Caco-2 (cell line): ENCODE measurements at places on chromosomes 2 and 18.
A peak's percentile ranks its signal among the peaks of the same experiment; 100 is the strongest.

- DNase-seq: no peak
These were observed 309.2 kb downstream of the NRXN1 start for GRCh38 chr2:50722776-50723175.

GRCh38 chr2:202036601-202037037, 3.0 kb downstream of the FZD7 start:
- no peak for DNase-seq

DNA sequence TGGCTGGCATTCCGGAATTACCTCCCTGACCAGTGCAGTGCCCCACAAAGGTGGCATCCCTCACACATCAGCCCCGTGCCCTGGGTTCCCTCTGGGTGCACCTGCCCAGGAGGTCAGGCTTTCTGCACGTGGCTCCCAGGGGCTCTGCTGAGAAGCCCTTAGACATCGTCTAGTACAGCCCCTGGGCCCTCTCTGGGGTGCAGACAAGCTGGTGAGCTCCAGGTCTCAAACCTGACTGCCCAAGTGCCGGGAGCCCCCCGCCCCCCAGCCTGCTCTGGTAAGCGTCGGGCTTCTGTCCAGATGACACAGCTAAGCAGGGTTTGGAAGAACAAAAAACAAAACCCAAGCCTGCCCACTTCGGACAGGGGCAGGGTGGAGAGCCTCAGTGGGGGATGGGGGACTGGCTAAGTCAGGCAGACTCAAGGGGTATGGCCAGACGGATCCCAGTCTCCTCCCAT, 20.2 kb downstream of the TWIST2 start:
- no peak for DNase-seq

GRCh38 chr2:205864491-205864890, 182.2 kb downstream of the NRP2 start:
- no peak for DNase-seq

- DNase-seq: peak; percentile 63
These were observed 1389.8 kb upstream of the TMEFF2 start for GRCh38 chr2:193584522-193584938.

DNA sequence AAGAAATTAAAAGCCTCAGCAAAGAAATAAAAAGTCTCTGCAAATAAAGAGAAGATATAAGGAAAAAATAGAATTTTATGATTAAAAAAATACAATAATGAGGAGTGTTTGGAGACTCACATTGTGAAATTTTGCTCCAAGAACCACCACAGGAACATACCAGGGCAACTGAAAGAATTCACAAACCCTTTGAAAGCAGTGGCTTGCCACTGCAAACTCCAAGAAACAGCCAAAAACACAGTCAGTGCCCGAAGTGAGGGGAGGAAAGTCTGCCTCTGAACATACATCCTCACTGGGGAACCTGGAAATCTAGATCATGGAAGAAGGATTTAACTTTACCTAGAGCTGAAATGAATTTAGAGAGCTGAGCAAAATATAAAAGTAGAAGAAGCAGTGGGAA, 33.1 kb downstream of the EVA1A start:
- no peak for DNase-seq

DNA sequence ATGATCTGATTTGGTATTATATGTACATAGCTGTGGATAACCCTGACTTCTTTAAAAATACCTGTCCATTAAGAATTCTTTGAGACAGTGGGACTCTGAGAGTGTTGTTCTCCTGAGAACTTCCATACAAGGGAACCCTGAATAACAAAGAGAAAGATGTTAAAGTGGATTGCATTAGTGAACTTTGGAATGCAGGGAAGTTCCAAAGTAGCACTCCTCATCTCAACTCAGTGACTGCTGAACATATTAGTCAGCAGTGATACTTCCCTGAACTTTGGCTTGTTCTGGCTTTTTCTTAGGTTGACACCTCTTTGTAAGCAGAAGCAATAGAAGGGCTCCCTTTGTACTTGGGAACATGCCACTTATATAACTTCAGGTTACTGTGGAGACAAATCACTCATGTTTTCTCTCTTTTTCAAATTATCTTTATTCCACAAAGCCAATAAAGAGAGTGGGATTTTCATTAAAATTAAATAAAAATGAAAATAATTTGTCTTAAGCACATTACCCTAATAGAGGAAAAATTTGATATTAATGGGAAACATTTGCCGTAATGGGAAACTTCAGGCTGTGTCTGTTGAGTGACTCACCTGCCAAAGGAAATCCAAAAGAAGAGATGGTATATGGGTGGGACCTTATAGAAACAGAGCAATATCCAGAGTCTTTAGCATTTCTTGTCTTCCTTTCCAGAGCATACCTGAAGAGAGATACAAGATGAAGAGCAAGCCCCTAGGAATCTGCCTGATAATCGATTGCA, 33.3 kb downstream of the CFLAR start:
- peak; percentile 58 for DNase-seq

GRCh38 chr2:195343942-195344530, 313.0 kb upstream of the SLC39A10 start:
- no peak for DNase-seq

DNA sequence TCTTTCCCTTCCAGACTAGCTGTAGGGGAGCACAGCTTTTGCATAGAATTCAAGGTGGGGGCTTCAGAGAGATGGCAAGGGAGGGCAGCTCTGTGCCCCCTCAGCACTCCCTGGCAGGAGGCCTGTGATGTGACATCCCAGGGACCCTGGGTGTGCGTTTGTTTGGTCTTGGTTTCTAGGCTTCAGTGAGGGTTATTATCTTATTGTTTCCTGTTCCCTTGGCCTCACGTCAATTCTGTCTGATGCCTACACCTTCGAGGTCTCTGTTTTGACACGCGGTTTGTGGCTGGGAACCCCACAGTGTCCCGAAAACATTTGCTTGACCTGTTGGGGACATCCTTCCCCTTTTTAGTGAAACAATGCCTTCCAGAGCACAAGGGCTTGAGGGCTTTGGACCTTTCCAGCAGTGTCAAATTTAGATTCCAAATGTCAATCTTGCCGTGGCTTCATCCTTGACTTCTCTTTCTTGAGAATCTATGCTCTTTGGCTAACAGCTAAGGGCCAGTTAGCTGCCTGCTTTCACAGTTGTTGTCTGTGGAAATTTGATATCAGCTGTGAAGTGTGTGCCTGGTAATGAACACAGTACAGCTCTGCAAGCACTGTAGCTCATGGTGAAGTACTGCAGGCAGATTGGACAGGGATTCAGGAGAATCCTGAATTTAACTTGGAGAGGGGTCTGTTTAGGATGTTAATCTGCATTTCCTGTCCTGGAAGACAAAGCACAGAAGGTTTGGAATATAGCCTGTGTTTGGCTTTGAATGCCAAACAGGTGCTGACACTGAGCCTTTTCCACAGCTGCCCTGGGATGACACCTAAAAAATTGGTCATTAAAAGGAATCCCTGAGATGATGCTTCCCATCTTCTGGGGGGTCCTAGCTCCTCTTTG, 108.2 kb upstream of the CXCR4 start:
- no peak for DNase-seq

GRCh38 chr18:70036771-70037347, 89.2 kb upstream of the CD226 start:
- DNase-seq: no peak

GRCh38 chr2:186129767-186130581, 356.1 kb upstream of the ZC3H15 start:
- peak; percentile 37 for DNase-seq

DNA sequence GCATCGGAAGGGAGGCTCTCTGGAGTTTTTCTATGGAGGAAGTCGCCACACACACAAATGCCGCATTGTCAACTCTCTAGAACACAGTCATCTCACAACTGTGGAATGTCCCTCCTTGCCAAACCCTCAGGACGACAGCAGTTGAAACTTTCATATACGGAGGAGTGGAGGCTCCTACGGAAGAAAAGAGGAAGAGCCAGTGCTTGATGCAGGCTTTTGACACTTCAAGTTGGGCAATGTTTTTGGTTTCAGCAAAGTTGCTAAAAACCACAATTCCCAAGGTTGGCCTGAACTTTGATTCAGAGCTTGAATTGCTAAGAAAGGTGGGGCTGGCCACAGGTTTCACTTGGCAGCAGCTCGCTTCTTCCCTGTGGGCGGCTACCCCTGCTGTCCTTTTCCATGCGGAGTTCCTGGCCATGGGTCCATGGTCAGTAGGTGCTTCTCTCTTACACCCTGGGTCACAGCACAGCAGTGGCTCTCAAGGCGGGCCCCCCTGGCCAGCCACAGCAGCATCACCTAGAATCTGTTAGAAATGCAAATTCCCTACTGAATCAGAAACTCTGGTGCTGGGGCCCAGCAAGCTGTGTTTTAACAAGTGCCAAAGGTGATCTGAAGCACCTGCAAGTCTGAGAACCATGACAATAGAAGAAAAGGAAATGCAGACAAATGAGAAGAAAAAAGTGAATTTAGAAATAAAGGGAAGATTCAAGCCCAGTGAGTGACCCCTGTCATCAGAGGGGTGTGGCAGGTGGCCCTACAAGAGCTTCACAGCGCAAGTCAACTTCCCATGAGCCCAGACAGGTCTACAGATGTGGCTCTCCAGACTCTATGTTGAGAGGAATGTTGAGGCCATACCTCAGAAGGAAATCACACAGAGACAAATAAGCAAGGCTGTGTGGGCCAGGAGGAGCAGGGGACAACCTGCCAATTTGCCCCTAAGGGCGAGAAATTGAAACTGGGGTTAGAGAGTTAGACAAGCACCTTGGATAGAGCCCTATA, 856.4 kb downstream of the RNF144A start:
- DNase-seq: no peak

DNA sequence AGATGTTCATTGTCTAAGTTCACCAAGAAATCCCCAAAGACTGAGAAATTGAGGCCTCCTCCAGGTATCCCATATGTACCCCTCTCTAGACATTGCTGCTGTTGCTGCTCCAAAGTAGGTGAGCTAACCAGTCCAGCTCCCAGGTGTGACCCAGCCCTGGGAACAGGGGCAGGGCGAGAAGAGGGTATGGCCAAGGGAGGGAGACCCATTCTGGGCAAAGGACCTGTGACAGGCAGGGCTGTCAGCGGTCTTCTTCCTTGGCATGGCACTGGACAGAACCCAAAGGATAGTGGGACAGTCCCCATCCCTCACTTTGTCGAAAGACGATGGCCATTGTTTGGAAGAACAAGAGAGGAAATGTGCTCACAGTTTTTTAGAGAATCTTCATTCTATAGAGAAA, 7.2 kb upstream of the INO80C start:
- DNase-seq: no peak

DNA sequence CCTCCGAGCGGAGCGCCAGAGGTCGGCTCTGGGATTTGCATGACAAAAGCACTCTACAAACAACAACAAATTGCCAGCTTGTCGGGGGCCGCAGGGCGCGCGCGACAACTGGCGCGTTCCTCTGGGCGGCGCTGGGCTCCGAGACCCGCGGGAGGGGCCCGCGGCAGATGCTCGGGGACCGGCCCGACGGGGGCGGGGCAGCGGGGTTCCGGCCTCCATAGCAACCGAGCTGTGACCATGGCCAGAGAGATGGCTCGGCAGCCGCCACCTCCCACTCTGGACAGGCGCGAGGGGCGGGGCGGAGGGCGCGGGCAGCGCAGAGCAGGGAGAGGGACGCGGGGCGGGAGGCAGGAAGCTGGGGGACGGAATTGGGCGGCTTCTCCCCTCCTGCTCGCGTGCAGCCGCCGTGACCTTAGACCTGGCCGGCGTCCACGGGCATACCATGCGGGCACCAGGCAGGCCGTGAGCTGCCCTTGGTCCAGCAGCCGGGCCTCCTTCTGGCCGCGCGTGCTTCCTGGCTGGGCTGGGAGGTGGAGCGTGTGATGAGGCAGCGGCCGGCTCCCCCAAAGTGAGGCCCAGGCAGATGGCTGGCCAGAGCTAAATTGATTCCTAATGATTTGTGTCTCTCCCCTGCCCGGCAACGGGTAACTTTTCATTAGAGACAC, 171.5 kb downstream of the CELF4 start:
- peak; percentile 46 for DNase-seq

DNA sequence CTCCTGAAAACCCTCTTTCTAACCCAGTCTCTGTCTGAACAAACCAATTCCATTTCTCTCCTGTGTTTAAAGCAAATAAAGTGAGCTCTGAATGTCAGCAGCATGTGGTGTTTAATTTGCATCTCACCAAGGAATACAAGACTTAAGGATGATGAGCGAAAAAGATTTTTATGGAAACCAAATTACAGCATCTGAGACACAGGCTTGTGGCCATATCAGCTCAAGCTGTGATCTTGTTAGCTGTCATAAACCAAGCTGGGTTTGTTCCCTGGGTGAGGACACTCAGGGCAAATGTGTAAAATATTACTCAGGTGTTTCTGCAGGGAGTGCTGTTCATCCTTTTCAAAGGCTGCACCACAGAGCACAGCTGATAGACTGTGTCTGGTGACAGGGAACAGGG, 129.3 kb upstream of the REV1 start:
- DNase-seq: no peak

GRCh38 chr18:519019-519879, 18.7 kb upstream of the COLEC12 start:
- no peak for DNase-seq

DNA sequence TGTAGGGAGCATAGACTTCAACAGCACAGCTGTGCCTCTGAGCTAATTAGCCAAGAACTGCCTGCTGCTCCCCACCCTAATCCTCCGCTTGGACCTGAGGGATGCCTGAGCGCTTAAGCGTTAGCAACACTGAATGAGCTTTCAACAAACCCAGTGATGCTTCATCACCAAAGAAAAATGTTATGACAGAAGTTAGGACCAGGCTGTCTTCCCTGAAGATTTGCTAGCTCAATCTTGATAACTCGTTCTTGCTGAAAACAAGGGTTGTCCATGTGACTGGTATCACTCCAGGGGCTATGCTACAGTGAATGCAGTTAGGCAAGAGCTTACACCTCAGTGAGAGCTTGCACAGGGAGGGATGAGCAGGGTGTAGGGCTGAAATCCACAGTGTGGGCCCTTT, 190.7 kb upstream of the SIX2 start:
- DNase-seq: no peak

DNA sequence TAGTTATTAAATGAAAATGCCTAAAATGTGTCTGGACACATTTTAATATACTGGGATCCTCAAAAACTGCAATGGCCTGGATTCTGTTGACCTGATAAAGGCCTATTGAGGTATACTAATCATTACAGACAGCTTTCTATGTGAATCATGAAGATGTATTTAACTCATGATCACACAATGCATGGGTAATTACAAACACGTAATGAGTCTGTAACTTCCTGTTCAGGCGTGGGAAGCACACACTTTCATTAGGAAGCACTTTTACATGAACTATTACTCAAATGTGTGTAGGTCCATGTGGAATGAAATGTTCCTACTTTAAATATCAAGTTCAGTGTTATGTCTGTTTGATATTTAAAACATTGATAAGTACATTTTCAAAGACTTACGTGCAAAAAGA, 108.7 kb downstream of the NCKAP5 start:
- DNase-seq: no peak

DNA sequence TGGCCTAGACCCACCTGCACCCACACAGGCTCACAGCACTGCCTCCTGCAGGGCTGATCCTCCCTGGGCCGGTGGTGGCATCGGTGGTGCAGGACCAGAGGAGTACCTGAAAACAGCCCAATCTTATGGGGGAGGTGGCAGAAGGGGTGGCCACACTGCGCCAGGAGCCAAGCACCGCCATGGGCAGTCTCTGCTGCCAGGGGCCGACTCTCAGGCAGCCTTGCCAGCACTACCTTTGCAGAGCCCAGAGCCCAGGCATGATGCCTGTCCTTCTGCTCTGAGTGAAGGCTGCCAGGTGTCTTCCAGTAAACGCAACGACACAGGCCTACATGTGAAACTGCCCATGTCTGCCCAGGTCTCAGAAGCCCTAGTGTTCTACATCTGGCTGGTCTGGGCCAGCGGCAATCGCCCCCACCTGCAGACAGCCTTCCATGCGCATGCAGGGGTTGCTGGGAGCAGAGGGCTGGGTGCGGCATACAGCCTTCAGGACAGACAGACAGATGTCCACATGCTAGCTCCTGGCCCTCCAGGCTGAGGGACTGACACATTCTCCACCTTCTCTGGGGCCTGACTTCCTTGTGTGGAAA, 6.8 kb downstream of the HS6ST1 start:
- peak; percentile 29 for DNase-seq
